Activated CD4-positive, alpha-beta T cell treated with anti-CD3 and anti-CD28 coated beads, Interleukin-2, amount 50 U/mL, for 16 hours (primary cell): ENCODE measurements at places on chromosomes 3 and 15.
A peak's percentile ranks its signal among the peaks of the same experiment; 100 is the strongest.

DNA sequence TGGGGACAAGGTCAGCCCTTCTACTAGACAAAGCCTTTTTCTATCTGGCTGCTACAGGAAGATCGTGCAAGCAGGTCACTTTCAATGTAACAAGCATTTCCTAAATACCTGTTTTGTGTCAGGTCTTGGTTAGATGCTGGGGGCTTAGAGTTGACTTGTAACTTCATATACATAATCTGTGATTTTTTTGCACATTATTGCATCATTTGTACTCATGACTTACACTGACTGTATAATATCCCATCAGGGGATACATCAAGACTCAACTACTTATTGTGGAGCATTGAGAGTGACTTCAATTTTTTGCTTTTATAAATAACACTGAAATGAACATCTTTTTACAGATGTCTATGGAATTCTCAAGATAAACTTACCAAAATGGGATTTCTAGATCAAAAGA, 68.9 kb downstream of the ABTB1 start:
- no peak for DNase-seq

- peak; percentile 58 for DNase-seq
Measured at GRCh38 chr3:13896473-13897154, 16.7 kb upstream of the WNT7A start.

DNA sequence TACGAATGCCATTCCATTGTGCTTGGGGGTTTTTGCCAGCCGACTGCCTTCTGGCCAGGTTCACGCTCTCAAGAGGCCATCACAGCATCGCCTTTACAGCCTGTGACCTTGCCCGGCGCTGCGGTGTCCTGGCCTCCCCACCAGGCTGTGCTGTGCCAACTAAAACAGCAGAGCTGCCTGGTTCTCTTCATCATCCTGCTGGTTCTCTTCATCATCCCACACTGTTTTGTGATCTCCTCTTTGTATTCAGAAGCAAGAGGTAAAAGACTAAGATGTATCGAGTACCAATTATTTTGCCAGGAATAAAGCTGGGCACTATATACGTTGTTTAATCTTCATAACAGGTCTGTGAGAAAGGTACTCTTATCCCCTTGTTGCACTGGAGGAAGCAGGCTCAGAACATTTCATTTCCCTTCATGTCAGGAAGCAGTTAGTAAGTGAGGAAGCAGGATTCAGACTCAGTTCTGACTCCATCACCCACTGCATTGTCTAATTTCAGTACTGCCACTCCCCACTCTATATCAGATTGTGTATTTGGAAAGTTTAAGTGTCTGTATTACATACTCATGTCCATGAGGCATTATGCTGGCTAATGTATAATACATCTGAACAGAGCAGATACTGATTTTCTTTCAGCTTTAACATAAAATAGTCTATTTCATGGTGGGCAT, 92.7 kb downstream of the LRRC28 start:
- DNase-seq, result peak; percentile 31

GRCh38 chr15:93418566-93418965, 329.6 kb upstream of the RGMA start:
- DNase-seq, result no peak

GRCh38 chr15:44308415-44308814, 19.9 kb downstream of the GOLM2 start:
- peak; percentile 85 for DNase-seq

- DNase-seq, result no peak
Measured at GRCh38 chr3:123421353-123422174, 27.3 kb downstream of the ADCY5 start.

DNA sequence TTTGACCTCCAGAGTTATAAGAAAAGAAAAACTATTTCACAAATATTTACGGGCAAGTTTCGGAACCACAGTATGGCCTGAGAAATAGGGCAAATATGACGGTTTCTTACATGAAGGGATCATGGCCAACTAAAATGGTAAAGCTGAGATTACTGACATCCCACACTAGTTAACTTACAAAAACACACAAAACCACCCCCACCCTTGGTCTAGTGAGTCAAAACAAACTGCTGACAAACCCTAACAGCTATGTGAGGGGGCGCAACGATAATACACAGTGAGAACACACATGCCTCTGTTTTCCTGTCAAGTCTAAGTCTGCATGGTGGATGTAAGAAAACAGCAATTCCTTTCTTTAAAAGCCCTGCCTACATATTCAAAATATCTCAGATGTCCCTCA, 32.3 kb downstream of the CBLB start:
- DNase-seq, result peak; percentile 87

DNA sequence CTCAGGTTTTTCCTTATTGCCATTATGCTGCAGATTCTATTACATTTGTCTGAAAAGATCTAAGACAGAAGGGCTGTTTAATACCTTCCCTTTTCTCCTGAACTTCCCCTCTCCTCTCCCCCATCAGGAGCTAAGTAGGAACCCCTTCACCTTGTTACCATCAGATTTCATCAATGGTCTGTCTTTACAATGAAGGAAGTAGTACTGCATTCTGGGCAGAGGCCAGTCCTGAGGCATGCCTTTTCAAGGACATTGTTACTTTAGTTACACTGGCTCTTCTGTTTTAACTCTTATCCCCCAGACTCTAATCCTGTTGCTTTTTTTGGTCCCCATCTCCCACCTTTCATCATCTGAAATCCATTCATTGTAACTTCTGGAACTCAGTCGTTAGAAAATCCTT, 8.1 kb downstream of the CTNNB1 start:
- no peak for DNase-seq

DNA sequence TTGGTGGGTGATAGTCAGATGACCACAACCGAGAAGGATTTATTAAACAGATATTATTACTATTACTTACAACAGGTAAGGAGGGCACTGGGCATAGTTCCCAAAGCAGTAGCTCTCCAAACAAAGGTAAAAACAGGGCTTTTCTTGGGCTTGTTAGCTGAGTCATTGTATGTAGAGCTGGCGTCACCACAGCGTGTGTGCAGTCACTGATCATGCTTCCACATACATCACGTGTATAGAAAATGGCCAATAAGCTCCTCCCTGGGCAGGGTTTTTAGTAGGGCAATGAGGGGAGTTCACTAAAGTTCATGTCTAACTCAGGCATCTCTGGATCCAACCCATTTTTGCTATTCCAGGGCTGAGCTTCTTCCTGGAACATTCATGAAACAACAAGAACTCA, 5.8 kb upstream of the SAMMSON start:
- DNase-seq, result no peak

- peak; percentile 85 for DNase-seq
Measured at GRCh38 chr15:31265871-31266711, 60.5 kb upstream of the KLF13 start.

DNA sequence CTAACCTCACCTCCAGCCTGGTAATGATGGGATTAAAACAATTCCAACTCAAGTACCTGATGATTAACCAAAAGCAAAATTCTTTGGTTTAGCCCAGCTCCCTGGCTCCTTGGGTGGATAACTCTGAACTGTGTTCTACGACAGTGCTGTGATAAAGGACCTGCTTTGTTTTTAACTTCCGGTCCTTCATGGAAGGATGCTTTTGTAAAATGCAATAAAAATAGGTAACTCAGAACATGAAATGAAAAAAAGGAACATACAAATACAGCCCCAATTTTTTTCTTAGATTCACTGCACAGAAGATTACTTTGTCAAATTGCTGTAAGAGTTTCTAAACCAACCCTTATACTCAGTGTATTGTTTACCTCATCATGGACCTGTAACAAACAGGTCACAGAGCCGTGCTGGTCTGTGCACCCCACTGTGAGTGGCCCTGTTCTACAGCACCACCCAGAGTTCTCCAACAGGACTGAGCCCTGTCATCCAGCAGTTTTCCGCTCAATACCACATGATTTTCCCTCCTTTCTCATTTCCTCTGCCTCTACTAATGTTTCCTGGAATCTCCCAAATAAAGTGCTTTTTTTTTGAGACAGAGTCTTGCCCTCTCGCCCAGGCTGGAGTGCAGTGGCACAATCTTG, 4.9 kb upstream of the PCYT1A start:
- DNase-seq, result no peak

GRCh38 chr3:28124882-28125281, 116.5 kb upstream of the CMC1 start:
- DNase-seq, result no peak

GRCh38 chr3:140510303-140510861, 167.5 kb upstream of the TRIM42 start:
- no peak for DNase-seq

GRCh38 chr3:197329382-197329781, 31.0 kb upstream of the DLG1 start:
- no peak for DNase-seq

- DNase-seq, result peak; percentile 12
Measured at GRCh38 chr3:193970773-193971206, 165.2 kb upstream of the HES1 start.

DNA sequence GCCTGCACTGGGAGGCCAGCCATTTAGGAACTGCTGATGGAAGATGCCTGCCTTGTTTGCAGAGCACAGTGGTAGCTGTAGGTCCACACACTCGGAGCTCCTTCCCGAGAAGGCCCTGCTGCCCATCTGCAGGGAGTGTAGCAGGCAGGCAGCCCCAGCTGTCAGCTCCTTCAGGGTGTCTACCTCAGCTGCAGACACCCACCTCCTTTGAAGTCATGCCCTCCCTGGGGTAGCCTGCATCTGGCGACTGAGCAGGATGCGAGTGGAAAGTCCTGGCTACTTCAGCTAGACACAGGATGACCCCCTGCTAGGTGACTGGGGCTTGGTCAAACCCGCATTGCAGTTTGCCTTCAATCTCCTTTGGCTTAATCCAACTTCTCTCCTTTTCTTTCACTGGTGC, 93.2 kb upstream of the TLE3 start:
- DNase-seq, result no peak

DNA sequence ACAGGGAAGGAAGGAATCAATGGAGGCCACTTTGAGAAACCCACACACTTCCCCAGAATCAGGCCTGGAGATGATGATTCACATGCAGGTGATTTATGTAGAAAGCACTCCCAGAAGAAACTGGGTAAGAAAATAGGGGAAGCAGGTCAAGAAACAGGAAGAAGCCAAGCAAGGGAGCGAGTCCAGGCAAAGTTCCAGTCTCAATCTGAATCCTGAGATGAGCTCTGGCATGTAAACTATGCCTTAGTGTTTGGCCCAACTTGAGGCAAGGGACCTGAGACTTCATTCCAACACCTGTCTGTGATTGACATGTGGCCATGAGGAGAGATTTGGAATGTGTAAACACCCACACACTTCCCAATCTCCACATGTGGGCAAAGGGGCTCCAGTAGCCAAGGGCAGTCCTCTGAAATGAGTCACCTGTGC, 61.6 kb upstream of the CTNNB1 start:
- no peak for DNase-seq

- DNase-seq, result peak; percentile 87
Measured at GRCh38 chr3:114214542-114215341, 22.6 kb downstream of the ZNF80 start.

- DNase-seq, result no peak
Measured at GRCh38 chr15:95259965-95260364, 1028.6 kb downstream of the MCTP2 start.
